ENCODE measurements at places on chromosomes 2 and 18. TPM values are rescaled to one million over a fixed set of nuclear protein-coding genes. Genes with fewer than 3 reads are reported as not detected.

GATA6 gene
- total RNA-seq, result 3.5 TPM

VSNL1 gene
- 0.36 TPM for total RNA-seq

MRPL33 gene
- 324 TPM for total RNA-seq

GPR155 gene
- 24.1 TPM for total RNA-seq

TPGS2 gene
- 71.0 TPM for total RNA-seq

RAB6C gene
- total RNA-seq, result not detected

NOSTRIN gene
- total RNA-seq, result 5.1 TPM

CAPN14 gene
- total RNA-seq, result not detected

DCDC2C gene
- 0.33 TPM for total RNA-seq
